ENCODE measurements at places on chromosomes 2 and 18. TPM values are rescaled to one million over a fixed set of nuclear protein-coding genes. Genes with fewer than 3 reads are reported as not detected.

GRCh38 chr2:150438654-150439053, 48.8 kb downstream of the RND3 start:
- DNase-seq = no peak

DNA sequence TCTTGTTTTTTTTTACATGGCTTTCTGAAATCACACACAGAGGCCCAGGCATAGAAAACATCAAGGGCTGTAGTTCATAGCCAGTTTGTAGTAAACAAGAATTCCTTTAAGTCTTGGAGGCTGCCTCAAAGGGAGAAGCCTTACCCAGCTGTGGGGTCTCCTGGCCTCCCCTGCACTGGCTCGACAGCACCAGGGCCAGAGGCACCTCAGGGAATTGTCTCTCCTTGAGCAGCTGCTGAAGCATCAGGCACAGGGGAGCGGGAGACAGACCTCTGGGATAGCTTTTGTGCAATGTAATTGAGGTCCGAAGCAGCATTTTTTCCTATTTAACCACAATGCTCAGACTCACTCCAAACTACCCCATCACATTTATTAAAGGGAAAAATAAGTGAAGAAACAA, 209.1 kb downstream of the HRH4 start:
- DNase-seq = no peak

DNA sequence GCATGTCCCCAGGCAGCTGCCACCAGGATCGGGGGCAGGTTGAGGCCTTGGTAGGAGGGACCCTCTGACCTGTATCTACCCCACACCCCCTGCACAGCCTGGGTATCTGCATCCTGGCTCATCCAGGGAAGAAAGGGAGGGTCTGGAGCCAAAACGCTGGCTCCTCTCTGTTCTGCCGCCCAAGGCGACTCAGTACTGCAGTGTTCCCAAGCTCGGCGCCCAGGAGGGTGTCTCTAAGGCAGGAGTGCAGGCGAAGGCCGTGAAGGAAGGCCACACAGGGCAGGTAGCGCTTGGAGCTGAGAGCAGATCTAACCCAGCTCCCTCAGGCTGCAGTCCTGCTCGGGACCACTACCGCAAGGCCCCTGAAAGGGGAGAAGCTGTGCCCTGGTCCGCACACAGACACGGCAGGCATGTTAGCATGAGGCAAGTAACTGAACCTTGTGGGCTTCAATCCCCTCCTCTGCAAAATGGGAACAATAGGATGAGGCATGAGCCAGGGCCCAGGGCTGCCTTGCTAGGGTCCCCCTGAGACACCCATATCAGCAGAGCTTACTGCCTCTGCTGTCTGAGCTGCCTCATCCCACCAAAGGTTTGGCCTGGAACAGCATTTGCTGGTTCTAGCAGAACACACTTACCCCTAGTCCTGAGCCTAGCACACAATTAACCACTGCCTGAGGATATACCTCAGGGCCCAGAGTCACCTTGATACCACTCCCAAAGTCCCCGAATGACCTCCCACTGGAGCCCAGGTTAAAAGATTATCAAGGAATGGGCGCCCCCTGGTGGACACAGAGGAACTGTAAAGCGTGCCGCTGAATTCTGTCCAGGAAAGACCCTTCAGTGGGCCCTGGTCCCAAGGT, 6.5 kb downstream of the PTMA start:
- DNase-seq = peak; percentile 87

- no peak for DNase-seq
Measured at GRCh38 chr2:227816507-227817294, 3.1 kb downstream of the CCL20 start.

MYOM1 gene
- total RNA-seq = 5.8 TPM

- no peak for DNase-seq
Measured at GRCh38 chr2:86064006-86064405, 41.7 kb downstream of the POLR1A start.

GRCh38 chr2:235864733-235865515, 303.3 kb downstream of the GBX2 start:
- DNase-seq = no peak

DNA sequence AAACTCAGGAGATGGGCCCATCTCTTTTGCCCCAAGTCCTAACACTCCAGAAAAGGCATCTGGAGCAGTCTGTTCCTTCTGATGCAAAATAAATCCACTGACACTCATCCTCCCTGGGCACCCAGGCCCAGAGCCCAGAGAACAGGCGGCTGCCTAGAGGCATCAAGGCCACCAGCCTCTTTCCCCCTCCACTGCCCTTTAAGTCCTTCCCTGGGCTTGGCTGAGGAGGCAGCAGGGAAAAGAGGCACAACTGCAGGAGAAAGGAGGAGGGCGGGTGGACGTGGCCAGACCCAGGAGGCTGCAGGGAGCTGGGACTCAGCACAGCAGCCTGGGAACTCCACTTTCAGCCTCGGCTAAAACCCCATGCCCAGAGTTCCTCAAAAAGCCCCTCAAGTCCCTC, 99.7 kb upstream of the ID2 start:
- DNase-seq = no peak

SLC19A3 gene
- total RNA-seq = not detected

- DNase-seq = no peak
Measured at GRCh38 chr2:45684756-45685155, 33.3 kb downstream of the PRKCE start.

DNA sequence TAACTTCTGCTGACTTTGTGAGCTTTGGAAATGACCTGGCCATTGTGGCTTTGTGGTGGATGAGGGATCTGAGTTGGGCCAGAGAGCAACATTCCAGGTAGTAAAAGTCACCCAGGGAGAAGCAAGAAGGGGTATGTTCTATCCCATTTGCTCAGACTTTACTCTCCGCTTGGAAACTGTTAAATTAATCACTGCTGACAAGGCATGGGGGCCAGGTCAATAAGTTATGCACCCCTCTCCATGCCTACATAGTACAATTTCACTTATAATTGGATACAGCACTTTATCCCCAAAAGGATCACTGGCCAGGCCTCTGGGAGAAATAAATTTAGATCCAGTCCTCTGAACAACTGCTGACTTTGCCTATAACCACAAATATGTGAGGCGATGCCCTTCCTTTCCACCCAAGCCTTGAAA, 92.1 kb downstream of the RPRM start:
- no peak for DNase-seq

DNA sequence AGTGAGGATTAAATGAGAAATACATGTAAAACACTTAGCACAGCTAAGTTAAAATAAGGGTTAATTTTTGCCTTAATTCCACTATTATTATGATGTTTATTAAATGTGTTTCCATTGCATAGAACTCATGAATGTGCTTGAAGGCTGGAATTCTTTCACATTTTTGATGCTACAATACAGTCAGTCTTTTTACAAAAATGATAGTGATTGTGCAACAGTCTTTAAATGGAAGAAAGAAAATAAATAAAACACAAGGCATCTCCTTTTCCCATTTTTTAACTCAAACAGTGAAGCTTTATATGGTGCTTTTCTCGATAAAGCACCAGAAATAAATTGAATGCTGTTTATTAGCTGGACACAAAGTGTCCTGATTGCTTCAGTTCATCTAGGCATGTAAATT, 123.9 kb downstream of the MAP2 start:
- DNase-seq = no peak

IL1RL2 gene
- total RNA-seq = not detected

MYCN gene
- total RNA-seq = not detected
